ENCODE measurements at places on chromosomes 5 and 9.

DNA sequence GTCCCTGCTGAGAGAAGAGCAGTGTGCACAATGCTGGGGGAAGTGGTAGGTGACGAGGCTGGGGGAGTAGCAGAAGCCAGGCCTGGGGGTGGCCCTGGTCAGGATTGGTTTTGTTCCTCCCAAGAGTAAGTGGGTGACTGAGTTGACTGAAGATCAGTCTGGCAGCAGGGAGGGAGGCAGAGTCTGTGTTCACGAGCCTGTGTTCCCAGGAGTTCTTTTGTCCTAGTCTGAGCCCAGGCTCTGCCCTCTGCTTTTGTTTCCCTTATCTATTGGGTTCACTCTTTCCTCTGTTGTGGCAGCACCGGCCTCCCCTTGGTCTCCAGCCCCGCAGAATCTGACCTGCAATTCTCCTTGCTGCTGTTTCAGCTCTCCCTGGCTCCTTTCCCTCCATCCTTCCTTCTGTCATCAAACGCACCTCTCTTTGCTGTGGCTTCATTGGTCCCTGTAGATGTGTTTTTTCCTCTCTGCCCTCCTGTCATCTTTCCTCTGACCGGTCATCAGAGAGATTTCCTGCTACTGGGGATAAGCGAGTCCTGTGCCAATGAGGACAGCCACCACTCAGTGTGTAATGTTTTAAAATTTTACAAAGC lies 607.4 kb downstream of the KIF4B start:
- DNase-seq: no peak

DNA sequence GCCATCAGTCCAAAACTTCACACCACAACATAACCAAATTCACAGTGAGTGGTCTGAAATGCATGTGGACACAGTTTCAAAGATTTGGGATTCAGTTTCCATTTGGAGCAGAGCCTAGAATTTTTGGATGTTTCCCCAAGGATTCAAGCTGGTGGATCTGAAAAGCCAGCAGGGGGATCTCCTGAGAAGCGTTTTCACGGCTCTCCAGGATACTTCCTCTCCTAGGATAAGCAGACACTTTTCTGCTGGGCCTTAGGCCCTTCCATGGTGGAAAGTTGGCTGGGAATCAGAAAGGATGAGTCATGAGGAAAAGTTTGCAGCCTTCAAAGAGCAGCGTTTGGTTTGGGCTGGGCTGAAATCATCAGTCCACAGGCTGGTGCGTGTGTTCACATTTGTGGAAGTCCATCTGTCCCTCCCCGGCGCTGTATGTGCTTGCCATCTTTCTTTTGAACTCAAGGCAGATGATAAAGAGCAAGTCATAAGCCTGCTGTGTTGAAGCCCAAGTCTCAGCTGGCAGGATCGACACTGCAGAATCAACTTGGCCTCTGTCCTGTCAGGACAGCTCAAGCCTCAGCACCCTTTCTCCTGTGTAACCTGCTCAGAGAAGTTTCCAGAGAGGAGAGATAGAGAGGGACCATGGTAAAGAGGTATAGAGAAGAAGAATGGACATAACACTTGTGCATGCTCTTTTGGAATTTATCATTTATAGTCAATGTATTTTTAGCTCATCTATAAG lies 152.6 kb upstream of the MSX2 start:
- DNase-seq: no peak

DNA sequence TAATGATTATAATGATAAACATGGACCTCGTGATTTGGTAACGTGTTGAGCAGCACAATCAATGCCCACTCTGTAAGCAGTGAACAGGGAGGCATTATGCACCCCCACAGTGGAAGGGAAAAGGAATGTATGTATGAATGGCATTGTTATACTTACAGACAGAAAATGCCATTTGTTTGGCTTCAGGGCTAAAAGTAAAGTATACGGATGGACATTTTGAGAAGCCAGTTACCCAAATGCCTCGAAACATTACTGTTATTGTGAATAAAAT lies 260.2 kb upstream of the PPP1R2B start:
- DNase-seq: no peak

- no peak for DNase-seq
Observed at GRCh38 chr5:11602298-11602697, 301.9 kb downstream of the CTNND2 start.

DNA sequence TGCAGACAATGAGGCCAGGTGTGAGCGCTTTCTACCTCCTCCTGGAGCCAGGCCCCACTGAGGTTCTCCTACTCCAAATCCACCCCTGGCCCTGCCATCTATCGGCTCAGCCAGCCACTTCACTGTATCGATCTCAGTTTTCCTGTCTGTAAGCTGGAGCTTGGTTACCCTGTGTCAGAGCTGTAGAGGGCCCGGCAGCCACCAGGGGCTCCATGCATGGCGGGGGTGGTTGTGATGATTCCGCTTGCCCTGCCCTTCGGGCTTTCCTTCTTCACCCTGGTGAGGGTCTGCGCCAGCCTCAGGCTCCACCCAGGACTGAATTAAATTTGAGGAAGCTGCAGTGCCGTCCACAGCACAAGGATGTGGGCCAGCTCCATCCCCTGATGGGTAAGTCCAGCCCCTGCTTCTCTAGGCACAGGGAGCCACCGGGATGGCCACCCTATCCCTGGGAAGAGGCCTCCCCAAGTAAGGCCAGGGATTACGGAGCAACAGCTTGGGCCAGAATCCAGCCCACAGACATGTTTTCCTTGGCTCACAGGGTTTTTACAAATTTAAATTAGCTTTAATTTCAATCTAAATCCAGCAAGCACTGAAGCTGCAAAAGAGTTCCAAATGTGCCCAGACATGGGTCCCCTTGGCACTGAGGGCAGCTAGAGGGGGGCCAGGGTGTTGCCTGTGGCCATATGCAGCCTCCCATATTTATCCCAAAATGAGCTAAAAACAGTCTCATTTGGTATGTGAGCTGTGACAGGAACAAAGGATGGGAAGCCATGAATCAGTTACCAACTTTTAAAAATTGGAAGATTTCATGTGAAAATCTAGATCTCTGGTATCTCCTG lies 89.1 kb upstream of the FBXW11 start:
- DNase-seq: no peak

DNA sequence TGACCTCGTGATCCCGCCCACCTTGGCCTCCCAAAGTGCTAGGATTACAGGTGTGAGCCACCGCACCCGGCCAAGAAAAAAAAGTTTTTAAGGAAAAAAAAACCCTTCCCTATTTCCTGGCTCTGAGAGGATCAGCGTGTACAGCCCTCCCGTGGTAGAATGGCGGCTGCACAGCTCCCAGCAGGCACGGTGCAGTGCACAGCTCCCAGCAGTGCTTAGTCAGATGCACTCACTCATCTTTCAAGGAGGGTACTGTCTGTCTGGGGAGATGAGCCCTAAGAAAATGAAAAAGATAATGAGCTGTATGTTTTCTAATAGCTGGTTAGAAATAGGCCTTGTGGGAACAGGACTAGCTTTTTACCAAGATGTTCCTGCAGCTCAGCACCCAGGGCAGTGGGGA lies 36.7 kb upstream of the SLC2A8 start:
- no peak for DNase-seq

DNA sequence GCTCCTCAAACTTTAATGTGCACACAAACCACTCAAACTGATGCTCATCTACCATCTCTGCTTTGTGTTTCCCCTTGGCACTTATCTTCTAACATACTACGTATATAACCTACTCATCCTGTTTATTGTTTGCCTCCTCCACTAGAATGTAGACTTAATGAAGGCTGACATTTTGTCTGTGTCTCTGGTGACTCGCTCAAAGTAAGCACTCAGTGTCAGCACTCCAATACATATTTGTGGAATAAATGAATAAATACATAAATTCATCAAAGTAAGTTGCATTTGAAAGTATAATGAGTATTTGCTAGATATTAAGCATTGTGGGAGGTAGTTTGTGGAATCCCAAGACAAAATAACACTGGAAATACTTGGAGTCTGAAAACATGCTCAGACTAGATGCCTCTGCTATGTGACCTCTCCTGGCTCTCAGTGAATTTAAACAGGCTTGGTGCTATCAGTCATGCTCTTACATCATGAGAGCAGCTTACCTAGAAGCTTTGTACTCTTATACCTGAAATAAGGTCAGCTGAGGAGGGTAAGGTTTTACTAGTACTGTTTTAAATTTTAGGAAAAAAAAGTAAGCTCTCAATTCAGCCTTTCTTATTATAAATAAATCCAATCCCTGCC lies 37.0 kb upstream of the RANBP6 start:
- no peak for DNase-seq

GRCh38 chr9:109463924-109464625 lies 34.0 kb downstream of the PTPN3 start:
- DNase-seq: no peak

GRCh38 chr9:134223591-134224122 lies 59.3 kb upstream of the RNU6ATAC start:
- no peak for DNase-seq

DNA sequence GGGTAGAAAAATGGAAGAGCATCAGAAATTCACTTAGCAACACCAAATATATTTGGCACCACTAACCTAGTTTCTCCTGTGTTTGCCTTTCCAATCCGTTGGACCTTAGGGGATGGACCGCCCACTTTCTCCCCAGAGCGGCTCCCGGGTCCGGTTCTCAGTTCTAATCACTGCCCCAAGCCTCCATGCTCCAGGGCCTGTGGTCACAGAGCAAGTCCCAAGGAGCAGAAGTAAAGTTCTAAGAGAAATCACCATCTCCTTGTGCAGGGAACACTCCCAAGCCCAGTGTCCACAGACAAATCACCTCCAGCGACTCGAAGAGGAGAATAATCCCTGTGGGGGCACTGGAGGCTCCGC lies 728 bp upstream of the SLC1A1 start:
- no peak for DNase-seq

DNA sequence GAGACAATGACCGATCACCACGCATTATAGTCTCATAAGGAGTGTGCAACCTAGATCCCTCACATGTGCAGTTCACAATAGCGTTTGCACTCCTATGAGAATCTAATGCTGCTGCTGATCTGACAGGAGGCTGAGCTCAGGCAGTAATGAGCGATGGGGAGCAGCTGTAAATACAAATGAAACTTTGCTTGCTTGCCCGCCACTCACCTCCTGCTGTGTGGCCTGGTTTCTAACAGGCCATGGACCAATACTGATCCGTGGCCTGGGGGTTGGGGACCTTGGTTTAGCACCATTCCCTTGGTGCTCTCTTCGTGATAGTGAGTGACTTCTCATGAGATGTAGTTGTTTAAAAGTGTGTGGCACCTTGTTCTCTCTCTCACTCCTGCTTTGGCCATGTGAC lies 50.2 kb downstream of the PRLR start:
- DNase-seq: no peak

GRCh38 chr9:71253011-71253410 lies 131.6 kb upstream of the TRPM3 start:
- DNase-seq: no peak

DNA sequence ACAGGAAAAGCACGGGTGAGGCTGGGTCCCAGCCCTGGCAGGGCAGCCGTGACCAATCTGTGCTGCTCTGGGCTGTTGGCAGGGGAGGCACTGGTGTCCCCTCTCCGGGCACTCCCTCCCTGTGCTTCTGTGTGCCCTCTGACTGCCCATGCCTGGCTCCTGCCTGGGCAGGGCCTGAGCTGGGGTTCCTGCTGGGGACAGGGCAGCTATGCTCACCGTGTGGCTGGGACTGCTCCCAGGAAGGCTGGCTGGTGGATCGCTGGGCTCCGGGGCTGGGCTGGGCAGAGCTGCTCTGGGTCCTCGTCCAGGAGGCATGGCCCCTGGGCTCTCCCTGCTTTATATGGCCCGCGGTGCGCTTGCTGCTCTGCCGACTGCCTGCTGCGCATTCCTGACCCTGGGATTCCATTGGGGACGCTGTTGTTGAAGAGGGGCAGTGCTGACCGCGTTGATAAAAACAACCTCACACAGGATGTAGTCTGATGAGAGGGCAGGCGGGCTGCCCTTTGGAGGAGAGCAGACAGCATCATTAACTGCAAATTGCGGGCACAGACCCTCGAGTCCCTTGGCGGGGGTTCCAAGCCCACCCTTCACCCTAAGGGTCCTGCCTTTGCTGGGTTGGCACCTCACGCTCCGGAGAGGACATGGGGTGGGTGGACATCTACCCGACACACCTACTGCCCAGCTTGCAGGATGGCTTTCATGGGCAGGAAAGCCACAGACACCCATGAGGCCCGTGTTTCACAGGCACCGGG lies 955 bp downstream of the QRFP start:
- DNase-seq: no peak

DNA sequence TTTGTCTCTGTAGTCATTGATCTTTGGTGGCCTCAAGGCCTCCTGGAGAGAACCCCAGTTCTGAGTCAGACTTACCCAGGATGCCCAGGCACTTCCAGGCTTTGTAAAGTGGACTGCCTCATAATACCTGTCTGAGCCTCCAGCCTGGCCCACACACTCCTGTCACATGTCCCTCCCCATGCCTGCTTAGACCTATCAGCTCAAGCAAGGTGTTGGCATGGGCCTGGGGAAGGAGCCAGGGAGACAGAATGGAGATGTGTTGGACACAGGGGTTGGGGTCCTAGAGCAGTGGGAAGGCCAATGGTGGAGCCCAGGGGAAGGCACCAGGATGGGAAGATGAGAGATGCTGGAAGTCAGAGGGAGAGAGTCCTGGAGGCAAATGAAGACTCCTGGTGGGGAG lies 136.2 kb downstream of the CFAP90 start:
- no peak for DNase-seq

- DNase-seq: no peak
Observed at GRCh38 chr9:15344191-15344590, 37.2 kb upstream of the TTC39B start.

DNA sequence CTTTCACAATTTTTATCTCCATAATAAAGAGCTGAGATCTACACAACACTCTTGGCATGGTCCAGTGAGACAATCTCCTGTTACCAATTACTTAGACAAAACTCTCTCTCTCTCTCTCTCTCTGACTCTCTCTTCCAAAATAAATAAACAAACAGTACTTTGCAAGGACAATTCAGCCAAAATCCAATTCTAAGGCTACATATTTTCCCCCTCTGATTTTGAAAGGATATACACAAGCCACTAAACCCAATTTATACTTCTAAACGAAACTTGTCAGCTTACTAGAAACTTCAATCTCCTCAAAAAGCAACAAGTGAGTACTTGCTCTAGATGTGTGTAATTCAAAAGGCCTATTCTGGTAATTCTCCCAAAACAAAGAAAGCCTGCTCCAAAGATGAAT lies 26.3 kb upstream of the TNPO1 start:
- no peak for DNase-seq

GRCh38 chr5:143133721-143134120 lies 269.8 kb downstream of the NR3C1 start:
- DNase-seq: no peak

DNA sequence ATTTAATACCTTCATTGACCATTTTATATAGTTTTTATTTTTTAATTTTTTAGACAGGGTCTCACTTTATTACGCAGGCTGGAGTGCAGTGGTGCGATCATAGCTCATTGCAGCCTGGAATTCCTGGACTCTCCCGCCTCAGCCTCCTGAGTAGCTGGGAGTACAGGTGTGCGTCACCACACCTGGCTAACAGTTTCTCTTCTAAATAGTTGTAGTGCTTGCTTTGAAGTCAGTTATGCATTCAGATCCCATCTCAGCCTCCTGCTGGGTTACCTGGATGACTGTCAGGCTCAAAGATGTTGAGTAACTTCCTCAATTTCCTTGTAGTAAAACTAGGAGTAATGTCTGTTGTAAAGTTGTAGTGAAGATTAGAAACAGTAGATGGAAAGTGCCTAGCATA lies 21.4 kb downstream of the SNX18 start:
- DNase-seq: no peak
